ENCODE measurements at places on chromosomes 5 and 9.
A peak's percentile ranks its signal among the peaks of the same experiment; 100 is the strongest.

DNA sequence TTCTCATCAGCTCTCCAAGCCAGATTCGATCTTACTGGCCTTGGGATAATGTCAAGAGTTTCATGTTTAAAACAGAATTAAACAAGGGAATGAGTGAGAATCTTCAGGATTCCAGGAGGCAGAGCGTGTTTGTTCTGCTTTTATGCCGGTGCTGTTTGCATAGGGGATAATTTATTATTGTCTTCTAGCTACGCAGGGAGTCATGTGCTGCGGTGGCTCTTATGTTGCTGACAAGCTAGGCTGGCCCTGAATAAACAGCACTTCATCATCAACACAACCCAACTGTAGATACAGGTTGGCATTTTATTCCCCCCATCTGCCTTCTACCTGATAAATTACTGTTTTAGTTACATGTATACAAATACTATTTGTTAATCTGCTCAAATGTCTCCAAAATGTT lies 47.1 kb upstream of the PCA3 start:
- DNase-seq: no peak

GRCh38 chr9:71684566-71684965 lies 83.7 kb downstream of the CEMIP2 start:
- DNase-seq: no peak

GRCh38 chr9:133956520-133957076 lies 35.5 kb downstream of the VAV2 start:
- peak; percentile 76 for DNase-seq

DNA sequence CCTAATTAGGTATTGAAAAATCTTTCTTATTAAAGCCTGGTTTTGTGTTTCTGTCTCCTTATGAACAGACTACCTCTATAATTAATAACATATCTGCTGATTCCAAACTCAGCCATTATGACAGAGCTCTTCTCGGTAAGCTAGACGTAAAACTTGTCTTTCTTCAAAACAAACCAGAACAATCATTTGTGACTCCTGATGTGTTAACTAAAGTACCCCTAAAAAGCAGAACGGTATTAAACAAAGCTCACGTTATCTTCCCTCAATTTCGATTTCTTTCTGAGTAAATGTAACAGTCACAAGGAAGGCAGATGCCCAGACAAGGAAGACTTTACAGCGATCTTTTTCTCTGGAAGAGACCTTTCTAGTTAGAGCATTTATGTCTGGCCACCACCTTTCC lies 1.8 kb downstream of the SEMA5A start:
- DNase-seq: no peak

GRCh38 chr5:151743530-151743929 lies 14.9 kb downstream of the ATOX1 start:
- DNase-seq: no peak

DNA sequence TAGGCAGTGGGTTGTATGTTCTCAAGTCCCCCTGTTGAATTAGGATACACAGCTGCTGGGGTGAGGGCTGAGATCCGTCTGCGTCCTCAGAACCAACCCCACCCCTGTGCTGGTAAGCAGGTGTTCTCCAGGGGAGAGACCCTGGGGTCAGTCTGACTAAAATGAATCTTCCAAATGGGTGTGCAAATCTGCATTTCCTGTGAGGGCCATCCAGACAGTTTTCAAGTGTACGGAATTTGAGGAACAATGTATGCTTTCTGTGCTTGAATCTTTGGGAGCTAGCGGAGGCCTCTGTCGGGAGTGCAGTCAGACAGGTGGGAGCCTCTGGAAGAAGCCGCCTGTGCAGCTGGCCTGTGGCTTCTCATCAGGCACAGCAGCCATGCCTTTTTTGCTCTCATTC lies 122.9 kb downstream of the MACROH2A1 start:
- no peak for DNase-seq

GRCh38 chr5:128493657-128494329 lies 44.3 kb downstream of the FBN2 start:
- DNase-seq: no peak

- DNase-seq: no peak
Measured at GRCh38 chr5:85320495-85320894, 935.8 kb upstream of the EDIL3 start.

DNA sequence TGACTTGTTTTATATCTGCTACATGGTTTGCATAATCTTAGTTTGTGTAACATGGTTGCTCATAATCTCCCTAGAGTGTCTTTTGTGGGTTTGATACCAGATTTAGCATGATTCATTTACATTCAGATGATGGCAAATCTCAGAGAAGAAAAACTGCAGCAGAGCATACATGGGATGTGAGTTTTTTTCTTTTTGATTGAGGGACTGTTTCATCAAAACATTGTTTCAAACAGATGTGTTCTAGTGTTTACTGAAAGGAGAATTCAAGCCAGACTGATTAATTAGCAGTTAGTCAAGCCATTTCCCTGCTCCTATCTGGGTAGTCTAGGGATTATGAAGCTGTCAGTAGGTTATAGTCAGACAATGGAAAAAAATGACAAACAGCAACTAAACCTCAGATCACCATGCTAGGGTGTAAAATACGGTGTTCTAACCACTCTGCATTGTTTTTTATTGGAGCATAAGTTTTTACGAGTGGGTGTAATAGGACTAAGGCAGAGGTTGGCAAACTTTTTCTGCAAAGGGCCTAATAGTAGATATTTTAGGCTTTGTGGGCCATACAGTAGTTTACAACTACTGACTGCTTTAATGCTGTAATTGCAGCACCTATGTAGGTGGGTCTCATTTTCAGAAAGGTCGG lies 10.5 kb upstream of the GDNF start:
- DNase-seq: no peak

- no peak for DNase-seq
Measured at GRCh38 chr9:87375397-87376073, 122.1 kb upstream of the DAPK1 start.

DNA sequence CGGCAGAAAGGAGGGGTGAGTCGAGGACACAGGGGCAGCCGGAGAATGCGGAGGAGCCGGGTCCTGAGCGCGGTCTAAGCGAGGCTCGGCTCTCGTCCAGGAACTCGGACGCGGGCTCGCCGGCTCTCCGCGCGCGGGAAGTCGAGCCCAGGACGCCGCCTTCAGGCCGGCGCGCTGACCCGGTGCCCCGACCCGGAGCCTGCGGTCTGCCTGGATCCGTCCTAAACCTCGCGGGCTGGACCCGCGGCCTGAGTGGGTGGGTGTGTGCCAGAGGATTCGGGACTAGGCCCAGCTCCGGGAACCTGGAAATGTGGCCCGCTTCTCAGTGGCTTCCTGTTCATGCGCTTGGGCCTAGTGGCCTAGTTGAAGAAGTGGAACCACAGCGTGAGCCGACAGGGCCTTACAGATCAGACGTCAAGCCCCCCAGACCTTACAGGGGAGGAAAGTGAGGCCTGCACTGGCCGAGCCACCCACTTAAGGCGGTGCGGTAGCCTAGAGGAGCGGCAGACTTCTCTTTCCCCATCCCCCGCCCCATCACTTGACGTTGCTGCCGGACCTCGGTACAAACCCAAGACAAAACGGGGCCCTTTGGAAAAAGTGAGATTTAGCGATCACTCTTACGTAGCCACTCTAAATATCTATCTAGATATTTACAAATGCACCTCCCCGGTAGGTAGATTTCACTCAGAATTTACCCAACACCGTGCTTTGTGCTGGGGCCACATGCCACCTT lies 1.2 kb downstream of the CDKN2B-AS1 start:
- DNase-seq: peak; percentile 51

- DNase-seq: no peak
Measured at GRCh38 chr9:89367281-89367680, 49.0 kb downstream of the SECISBP2 start.

GRCh38 chr5:6465831-6466790 lies 17.5 kb downstream of the UBE2QL1 start:
- DNase-seq: peak; percentile 11

- no peak for DNase-seq
Measured at GRCh38 chr9:100577776-100578448, at the start of gene CAVIN4. Gene CAVIN4 (plus strand): TSS chr9:100578079. CDS start chr9:100578144, 65 bp downstream.

DNA sequence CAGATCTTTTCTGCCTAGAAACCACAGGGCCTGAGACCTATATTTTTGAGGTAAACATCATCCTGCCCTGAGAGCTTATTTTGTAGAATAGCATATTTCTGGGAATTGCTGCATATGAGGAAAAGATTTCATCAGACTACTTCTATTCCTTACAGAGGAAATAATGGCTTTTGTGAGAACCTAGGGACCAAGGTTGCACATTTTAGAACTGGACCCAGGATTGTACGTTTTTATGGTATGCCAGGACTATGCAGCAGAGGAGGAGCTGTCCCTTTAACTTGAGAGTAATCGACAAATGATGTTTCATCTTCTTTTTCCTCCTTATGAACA lies 2.2 kb upstream of the ALDH1A1 start:
- DNase-seq: no peak

DNA sequence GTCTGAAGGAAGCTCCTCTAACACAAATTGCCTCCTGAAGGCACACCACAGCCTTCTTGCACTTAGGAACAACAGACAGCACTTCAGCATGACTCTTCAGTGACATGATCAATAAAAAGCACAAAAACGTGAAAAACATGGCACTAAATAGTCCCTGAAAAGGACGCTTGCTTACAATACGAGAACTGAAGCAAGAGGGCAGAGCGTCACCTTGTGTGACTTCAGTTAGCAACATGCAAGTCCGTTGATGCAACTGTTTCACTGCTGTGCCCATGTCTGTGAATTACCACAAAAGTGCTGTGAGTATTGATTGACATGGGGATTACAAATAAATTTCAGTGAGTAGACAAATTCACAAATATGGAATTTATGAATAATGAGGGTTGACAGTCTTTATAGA lies 219.9 kb upstream of the GAS1 start:
- no peak for DNase-seq

DNA sequence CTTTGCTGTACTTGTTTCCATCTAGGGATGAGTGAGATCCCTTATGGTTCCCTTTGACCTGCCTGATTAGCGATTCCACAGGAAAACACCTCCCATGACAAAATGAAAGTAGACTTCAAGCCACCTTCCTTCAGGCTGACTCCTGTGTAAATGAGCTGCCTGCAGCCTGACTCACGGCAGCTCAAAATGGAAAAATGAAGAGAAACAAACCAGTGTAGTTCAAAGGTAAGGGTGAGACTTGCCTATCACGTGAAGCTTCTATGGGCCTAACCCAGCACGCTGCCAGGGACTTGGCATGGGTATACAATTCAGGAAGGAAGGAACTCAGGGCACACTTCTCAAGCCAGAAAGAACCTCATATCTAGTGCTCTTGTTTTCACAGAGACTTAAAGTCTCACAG lies 110.1 kb upstream of the LRRTM2 start:
- DNase-seq: no peak

GRCh38 chr5:151897896-151898295 lies 26.8 kb downstream of the GLRA1 start:
- DNase-seq: no peak

DNA sequence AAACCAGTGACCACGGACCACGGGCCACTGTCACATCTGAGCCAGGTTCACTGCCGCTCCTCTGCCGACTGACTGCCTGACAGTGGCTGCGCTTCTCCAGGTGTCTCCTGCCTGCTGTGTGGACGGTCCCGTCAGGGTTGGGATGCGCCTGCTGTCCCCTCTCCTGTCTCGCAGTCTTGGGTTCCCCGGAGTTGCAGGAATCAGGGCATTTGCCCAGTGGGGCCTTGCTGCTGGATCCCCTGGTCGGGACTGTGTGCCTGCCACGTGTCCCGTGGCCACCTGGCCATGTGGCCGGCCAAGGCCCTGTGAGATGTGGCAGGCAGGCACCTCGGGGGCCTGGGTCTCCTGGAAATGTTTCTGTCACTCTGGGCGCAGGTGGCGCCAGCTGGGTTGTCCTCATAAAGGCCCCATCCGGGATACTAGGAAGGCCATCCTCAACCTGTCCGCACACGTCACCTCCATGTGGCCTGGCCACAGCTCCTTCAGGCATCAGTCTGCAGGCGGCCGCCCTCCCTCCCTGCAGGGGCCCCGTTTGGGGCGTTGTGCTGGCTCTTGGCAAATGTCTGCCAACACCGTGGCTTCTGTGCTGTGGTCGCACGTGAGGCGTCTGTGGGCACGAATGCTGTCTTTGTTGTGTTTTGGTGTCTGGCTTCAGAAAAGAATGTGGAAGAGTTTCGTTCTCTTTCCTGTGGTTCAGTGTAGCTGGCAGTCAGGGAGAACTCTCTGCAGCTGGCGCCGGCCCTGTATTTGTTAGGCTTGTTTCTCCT lies 6.4 kb upstream of the TOR4A start:
- DNase-seq: peak; percentile 26

- DNase-seq: no peak
Measured at GRCh38 chr5:88923623-88924329, 40.8 kb upstream of the MEF2C start.

GRCh38 chr5:90802474-90803317 lies 244.1 kb downstream of the ADGRV1 start:
- DNase-seq: no peak

- no peak for DNase-seq
Measured at GRCh38 chr9:129204840-129205239, 26.8 kb upstream of the IER5L start.

GRCh38 chr5:65243161-65243560 lies 238.6 kb downstream of the ADAMTS6 start:
- no peak for DNase-seq

DNA sequence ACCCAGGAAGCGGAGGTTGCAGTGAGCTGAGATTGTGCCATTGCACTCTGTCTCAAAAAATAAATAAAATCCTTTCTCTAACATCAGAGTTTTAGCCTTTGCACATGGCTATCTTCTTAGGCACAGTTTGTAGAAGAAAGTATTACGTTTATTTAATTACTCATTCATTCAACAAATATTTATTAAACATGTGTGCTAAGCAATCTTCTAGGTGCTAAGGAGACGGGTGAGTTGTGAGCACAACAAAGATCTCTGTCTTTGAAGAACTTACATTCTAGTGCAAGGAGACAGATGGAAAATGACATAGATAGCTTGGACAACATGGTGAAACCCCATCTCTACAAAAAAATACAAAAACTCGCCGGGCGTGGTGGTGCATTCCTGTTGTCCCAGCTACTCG lies 122.3 kb upstream of the MYO10 start:
- no peak for DNase-seq

- DNase-seq: no peak
Measured at GRCh38 chr9:134384811-134385479, 58.7 kb downstream of the RXRA start.

GRCh38 chr5:177372910-177373309 lies 11.3 kb upstream of the SLC34A1 start:
- no peak for DNase-seq

GRCh38 chr5:134523543-134524271 lies 1.8 kb upstream of the JADE2 start:
- DNase-seq: no peak

- DNase-seq: peak; percentile 64
Measured at GRCh38 chr9:109856785-109857184, 76.8 kb downstream of the PALM2AKAP2 start.

DNA sequence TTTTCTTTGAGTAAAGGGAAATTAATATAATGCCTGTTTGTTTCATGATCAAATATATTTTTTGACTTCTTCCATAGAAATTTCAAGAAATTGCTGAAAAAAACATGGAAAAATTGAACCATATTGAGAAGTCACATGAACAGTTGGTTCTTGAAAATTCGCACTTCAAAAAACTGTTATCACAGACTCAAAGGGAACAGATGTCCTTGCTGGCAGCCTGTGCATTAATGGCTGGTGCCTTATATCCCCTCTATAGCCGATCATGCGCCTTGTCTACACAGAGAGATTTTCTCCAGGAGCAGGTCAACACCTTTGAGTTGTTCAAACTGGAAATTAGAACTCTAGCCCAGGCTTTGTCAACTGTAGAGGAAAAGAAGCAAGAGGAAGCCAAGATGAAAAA lies 191.4 kb downstream of the CCDC171 start:
- no peak for DNase-seq
